ENCODE measurements at places on chromosomes 11 and 22.

DNA sequence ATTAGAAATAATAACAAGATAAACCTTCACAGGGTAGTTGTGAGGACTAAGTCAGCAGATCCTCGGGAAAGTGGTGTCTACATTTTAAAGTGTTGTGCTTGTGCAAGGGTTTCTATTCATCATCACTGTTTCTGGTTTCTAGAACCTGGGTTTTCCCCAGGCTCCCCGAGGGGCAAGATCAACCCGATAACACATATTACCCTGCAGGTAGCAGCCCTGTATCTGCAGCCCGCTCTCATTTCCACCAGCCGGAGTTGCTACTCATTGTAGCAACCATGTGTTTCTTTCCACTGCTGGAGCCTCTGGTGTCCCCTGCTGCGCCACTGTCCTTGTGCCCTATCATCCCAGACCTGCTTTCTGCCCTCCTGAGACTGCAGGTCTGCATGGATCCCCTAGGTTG is 67.0 kb downstream of the MIAT start:
- DNase-seq, result no peak

DNA sequence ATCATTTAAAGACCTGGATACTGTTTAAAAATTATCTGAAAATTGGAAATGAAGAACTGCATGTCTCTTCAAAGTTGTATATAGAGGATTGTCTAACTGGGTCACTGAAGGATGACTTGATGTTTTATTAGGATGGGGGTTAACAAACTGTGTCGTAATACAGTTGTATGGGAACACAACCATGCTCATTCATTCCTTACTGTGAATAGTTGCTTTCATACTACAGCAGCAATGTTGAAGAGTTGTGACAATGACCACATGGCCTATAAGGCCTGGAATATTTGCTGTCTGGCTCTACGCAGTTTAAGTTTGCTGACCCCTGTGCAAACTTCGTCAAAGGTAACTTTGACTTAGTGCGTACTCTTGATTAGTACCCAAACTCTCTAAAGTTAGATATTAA is 38.4 kb downstream of the FDX1 start:
- DNase-seq, result no peak

GRCh38 chr22:34294476-34294875 is 374.2 kb upstream of the LARGE1 start:
- DNase-seq, result no peak

DNA sequence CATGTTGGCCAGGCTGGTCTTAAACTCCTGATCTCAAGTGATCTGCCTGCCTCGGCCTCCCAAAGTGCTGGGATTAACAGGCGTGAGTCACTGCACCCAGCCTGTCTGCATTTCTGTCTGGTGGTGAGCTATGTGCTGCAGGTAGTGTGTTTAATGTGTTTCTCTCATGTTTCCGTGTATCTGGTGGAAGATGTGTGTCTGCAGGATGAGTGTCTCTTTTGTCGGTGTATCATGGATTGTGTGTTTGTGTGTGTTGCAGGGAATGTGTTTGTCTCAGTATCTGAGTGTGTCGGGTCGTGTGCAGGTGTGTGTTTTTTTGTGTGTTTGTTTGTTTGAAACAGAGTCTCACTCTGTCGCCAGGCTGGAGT is 16.1 kb downstream of the SCARF2 start:
- no peak for DNase-seq

- no peak for DNase-seq
Observed at GRCh38 chr11:134170177-134170918, 53.4 kb downstream of the NCAPD3 start.

GRCh38 chr22:30508216-30508615 is 2.7 kb upstream of the SEC14L4 start:
- DNase-seq, result no peak

DNA sequence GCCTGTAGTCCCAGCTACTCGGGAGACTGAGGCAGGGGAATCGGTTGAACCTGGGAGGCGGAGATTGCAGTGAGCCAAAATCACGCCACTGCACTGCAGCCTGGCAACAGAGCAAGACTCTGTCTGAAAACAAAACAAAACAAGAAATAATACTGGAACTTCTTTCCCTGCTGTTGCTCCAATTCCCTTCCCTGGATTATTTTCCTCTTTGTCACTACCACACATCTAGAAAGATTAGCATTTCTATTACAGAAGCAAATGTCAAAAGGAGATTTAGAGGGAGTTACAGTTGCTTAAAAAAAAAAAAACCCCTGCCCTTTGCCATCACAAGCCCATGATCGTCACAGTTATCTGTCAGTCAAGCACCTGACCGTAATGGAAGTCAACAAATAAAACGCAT is 17.7 kb upstream of the SCGB1D1 start:
- DNase-seq, result no peak

- no peak for DNase-seq
Observed at GRCh38 chr11:12786891-12787290, 112.7 kb downstream of the TEAD1 start.

- no peak for DNase-seq
Observed at GRCh38 chr11:45163956-45164575, 17.6 kb downstream of the PRDM11 start.

- no peak for DNase-seq
Observed at GRCh38 chr11:115894176-115894575, 390.0 kb upstream of the CADM1 start.

DNA sequence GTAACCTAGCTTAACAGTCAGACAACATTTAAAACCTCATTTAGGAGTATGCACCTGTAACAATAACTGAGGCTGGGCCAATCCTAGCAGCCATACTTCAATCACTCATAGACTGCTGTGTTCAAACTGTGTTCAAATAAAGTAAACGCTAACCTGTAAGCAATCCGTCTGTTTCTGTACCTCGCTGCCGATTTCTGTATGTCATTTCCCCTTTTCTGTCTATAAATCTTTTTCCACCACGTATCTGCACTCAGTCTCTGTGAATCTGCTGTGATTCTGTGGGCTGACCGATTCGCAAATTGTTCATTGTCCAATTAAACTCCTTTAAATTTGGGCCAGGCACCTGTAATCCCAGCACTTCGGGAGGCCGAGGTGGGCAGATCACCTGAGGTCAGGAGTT is 12.3 kb downstream of the APOBEC3H start:
- DNase-seq, result no peak

GRCh38 chr11:94308024-94308423 is 3.6 kb downstream of the IZUMO1R start:
- no peak for DNase-seq

DNA sequence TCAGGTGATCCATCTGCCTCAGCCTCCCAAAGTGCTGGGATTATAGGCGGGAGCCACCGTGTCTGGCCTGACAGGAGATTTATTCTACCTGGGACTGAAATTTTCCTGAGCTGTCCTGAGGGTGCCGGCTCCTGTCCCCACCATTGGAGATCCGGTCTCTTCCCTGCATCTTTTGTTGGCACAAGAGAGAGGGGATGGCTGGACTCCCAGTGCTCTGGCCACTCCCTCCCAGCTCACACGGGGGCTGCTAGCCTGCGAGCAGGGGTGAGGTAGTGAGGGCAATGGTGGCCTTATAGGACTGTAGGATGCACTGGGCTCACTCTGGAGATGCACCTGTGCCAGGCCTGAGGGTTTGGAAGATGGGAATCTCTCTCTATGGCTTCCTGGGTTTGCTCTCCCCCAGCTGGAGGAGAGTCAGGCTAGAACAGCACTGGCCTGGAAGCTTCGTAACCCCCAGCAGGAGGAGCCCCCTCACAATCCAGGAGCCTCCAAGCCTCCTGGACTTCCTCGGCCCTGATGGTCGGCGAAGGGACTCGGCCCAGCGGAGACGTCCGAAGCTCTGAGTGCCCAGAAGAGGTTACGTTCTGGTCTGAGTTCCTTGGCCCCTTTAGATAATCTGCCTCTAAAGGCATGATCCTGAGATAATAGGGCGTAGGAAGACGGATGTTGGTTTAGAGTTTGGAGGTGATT is 106.4 kb downstream of the NECTIN1 start:
- DNase-seq, result no peak

GRCh38 chr11:44269369-44270351 is 40.3 kb downstream of the ALX4 start:
- no peak for DNase-seq

DNA sequence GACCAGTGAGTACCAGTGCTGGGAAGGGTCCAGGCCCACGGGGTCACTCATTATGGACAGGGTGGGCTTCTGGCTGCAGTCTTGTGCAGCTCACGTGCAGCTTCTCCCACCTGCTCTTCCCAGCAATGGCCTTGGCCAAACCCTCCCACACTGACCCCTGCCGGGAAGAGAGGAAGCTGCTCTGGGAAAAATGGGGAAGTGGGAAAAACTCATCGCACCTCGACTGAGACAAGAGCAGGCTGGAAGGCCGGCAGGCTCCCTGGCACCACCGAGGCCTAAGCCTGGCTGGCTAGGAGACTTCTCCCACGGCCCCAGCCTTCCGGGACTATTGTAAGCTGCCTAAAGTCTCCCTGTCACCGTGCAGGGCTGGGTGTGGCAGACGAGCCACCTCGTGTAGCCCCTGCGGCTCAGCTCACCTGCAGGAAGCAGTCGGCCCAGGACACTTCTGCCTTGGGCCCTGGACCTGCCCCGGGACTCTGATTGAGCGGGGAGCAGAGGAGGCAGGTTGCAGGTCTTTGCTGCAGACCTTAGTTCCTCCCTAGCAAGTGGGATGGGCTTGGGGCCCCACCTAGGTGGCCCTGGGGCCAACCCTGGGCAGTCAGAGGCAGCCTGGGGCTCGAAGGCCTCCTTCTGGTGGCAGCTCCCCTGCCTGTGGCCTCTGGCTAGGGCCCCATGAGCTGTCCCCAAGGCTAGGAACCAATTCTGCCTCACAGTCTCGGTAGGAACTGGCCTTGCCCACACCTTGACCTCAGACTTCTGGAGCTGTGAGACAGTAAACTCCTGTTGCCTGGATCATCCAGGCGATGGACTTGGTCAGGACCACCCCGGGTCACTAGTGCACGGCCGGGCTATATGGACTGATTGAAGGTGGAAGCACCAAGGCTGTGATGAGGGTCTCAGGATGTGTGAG is 23.1 kb downstream of the MRGPRG start:
- DNase-seq, result no peak

DNA sequence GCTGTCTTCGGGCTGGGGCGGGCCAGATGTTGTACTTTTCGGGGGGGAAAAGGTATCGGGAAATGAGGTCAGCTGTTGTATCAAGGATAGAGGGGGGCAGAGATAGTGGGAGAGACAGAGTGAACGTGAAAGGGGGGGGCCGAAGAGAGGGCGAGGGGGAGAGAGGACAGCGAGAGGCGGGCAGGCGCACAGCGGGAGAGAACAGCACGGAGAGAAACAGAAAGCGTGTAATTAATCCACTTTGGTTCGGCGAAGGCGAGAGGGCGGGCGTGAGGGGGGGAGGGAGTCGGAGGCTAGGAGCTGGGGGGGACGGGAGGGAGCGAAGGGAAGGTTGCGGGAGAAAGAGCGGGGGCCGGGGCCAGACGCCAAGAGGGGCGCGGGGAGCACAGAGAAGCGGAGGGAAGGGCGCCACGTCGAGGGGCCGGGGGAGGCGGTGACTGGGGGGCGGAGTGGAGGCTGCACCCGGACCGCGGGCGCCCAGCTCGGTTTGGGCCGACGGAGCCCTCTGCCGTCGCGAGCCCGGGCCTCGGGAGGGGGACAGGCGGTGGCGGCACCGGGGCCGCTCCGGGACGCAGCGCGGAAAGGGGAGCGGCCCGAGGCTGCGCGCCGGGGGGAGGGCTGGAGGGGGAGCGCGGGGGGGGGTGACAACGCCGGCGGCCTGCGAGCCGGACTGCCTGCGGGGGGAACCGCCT is 612 bp downstream of the IGF2 start:
- no peak for DNase-seq

DNA sequence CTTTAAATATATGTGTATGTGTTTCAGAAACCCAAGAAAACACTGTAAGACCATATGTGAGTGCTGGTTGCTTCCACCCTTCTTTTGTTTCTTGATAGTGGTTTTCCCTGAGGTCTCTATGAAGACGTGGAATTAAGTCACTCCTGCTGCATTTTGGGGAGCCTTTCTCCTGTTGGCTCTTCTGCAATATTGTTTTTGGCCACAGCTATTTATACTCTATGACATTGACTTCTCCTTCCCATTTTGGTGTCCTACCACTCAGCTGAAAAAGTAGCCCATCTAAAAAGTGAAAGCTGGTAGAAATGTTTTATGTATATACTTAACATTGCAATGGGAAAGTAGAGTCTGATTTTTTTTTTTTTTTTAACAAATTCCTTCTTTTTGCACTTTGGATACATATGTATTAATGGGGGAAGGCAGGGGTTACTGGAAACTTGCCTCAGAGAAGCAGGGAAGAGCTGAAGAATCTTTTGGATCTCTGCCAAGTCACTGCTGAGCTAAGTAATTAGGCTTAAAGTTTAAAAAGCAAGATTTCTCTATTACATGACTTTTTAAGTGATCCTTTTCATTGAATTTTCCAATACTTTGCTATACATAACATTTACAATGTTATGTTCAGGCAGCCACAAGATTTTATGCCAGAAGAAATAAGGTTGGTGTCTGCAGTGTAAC is 1.8 kb downstream of the TTC17 start:
- peak; percentile 61 for DNase-seq

- no peak for DNase-seq
Observed at GRCh38 chr11:127656116-127656836, 655.7 kb upstream of the KIRREL3 start.

DNA sequence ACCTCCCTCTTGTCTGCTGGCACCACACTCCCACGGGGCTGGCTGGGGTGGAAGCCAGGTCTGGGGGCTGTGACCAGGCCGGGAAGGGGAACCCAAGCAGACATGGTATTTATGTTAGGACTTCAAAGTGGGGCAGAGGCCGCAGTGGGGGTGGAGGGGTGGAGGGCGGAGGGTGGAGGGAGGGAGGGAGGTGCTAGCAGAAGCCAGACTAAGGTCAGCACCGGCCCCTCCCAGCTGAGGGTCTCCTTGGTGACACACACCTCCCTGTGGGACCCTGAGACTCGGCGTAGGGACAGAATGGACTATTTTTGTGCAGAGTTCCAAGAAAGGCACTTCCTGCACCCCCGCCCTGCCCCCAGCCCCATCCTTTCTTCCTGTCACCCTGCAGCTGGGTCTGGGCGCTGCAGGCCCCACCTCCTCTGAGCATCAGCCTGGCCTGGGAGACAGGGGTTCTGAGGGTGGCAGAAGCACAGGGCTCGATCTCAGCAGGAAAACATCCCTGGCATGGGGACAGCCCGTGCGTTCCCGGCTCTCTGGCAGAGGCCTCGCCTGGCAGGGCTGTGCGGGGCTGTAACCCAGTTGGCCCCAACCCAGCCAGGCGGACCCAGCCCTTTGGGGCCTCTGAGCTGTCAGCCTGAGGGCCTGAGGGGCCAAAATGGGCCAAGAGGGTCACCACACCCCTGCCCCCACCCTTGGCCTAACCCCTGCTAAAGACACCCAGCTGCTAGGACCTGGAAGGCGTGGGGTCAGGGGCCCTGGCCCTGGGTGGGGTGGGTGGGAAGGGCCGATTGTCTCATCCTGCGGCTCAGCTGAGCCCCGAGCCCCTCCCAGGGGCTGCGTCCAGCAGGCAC is 9.6 kb upstream of the CD248 start:
- DNase-seq, result no peak

GRCh38 chr11:73510877-73511276 is 87.0 kb downstream of the FAM168A start:
- no peak for DNase-seq

- no peak for DNase-seq
Observed at GRCh38 chr11:78020246-78020645, 2.8 kb downstream of the KCTD14 start.

GRCh38 chr11:105000167-105000566 is 22.8 kb downstream of the CASP5 start:
- no peak for DNase-seq
